Activated naive CD4-positive, alpha-beta T cell treated with anti-CD3 and anti-CD28 coated beads, Interleukin-2, amount 50 U/mL, for 72 hours (primary cell): ENCODE measurements at places on chromosomes 1 and 21. TPM values are rescaled to one million over a fixed set of nuclear protein-coding genes. Genes with fewer than 3 reads are reported as not detected.

Gene PAPPA2
- 2.1 TPM for total RNA-seq

Gene OR10J1
- total RNA-seq, result not detected

Gene MPZ
- total RNA-seq, result 7.1 TPM

GRCh38 chr21:38815060-38815405 lies 9.3 kb downstream of the ETS2 start:
- DNase-seq, result no peak

DNA sequence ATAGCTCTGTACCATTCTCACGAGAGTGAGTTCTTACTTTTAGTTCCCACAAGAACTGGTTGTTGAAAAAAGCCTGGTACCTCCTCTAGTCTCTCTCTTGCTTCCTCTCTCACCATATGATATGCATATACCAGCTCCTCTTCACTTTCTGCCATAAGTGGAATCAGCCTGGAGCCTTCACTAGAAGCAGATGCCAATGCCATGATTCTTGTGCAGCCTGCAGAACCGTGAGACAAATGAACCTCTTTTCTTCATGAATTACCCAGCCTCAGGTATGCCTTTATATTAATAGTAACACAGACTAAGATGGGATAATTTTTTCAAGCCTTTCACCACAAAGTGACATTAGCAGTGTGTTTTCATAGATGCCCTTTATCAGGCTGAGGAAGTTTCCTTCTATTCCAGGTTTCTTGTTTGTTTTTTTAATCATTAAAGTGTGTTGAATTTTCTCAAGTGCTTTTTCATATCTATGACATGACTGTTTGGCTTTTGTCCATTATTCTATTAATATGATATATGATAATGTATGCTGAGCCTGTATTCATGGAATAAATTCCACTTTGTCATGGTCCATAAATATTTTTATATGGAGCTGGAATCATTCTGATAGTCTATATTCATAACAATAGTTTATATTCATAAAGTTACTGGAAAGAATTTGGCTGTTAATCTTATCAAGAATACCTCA lies 40.7 kb upstream of the C1orf185 start:
- no peak for DNase-seq

DNA sequence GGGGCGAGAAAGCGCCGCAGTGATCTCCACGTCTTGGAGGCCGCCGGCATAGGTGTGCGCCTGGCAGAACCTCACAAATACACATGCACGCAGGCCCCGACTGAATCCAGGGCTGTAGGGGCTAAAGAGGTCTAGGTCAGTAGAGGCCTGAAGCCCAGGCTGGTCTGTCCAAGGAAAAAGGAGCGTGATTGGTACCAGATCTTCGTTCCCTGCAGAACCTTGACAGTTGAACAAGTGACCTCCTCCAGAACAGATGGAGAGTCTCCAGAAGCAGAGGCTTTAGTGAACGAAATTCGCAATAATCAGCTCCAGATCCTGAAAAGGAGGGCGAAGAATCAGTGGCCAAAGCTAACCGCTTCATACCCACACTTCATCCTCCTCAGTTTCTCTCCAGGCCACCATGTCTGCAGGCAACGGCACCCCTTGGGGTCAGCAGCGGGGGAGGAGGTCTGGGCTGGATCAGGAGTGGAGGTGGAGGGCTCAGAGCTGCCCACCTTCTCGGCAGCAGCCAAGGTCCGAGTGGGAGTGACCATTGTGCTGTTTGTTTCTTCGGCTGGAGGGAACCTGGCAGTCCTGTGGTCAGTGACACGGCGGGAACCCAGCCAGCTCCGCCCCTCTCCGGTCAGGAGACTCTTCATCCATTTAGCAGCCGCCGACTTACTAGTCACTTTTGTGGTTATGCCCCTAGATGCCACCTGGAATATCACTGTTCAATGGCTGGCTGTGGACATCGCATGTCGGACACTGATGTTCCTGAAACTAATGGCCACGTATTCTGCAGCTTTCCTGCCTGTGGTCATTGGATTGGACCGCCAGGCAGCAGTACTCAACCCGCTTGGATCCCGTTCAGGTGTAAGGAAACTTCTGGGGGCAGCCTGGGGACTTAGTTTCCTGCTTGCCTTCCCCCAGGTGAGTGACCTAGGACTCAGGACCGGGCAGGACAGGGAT lies 749 bp upstream of the PEX11B start:
- DNase-seq, result peak; percentile 68

DNA sequence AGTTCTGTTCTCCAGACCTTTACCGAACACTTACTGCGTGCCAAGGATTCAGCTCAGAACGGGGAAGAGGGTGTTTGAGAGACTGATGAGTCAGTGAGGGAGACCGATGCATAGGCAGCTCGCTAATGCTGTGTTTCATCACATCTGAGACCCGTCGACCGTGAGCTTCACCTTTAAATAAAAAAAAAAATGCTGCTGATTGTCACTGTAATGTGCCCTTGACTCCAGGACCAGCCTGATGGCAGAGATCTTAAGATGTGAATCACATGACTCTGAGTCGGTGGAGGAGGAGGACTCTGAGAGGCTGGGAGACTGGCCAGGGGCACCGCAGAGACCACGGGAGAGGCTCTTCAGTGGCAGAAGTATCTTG lies 28.8 kb downstream of the SPSB1 start:
- no peak for DNase-seq

DNA sequence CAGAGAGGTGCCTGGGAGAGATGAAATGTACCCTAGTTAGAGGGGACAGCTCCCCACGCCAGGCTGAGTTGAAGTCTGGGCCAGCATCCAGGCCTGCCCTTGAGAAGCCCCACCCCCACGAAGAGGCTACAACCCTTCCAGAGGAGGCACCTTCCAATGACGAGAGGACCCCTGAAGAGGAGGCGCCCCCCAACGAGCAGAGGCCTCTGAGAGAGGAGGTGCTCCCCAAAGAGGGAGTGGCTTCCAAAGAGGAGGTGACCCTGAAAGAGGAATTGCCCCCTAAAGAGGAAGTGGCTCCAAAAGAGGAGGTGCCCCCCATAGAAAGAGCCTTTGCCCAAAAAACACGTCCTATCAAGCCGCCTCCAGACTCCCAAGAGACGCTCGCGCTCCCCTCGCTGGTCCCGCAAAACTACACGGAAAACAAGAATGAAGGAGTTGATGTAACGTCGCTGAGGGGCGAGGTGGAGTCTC lies 3.1 kb downstream of the EVA1B start:
- DNase-seq, result no peak

Gene GPR37L1
- not detected for total RNA-seq

Gene PADI1
- not detected for total RNA-seq

Gene PTCH2
- 0.99 TPM for total RNA-seq

Gene EDN2
- total RNA-seq, result not detected

Gene RAB42
- 0.21 TPM for total RNA-seq

DNA sequence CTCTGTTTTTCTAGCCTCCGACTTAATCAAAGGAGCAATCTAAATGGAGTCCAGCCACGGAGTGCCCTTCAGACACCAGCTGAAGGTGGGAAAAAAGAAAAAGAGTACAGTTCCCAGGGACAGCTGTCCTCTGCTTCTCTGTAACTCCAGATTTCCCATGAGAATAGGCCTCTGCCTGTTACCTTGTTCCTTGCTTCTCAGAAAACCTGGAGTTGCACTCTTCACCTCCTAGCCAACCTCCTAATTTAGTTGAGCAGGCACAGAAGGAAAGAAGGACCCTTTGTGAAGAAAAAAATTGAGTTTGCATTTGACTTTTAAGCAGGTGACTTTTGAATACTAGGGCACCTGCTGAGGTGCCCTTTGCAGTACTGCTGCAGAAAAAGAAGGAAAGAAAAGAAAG lies 8.3 kb downstream of the BARHL2 start:
- no peak for DNase-seq

DNA sequence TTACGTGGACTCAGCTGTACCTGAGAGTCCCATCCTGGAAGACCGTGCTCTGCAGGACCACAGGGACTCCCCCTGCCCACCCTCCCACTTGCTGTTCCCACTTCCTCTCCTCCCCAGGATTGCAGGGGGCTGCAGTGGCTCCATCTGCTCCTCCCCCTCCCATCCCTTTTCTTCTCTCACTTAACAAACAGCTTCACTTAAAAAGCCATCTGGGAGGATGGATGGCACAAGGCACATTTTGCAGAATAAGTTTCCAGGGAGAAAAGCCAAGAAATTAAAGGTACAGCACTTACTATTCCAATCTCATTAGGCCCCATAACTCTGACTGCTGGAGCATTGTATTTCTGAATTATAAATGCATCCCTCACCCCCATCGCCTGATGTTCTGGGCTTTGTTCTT lies 458.7 kb downstream of the PTPRU start:
- no peak for DNase-seq

DNA sequence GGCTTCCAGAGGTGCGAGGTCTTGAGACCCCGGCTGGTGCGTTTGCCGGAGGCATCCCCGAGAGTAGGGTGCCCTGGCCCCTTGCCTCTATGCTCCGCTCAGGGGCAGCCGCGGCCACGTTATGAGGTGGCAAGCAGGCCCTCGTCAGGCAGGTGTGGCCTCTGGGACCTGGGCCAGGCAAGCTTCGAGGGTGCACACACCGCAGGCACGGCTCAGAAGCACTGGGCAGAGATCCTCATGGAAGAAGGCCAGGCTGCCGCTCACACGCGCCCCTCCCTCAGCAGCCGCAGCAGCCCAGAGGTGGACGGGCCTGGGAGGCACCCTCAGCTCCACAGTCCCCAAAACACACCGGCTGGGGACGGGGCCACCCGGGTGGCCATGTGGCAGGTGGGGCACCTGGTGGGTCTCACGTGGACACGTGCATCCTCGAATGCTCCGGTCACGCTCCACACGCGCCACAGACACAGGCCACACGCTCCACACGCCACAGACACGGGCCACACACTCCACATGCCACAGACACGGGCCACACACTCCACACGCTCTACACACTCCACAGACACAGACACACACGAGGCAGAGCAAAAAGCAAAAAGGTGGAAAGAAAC lies 6.5 kb downstream of the SDF4 start:
- no peak for DNase-seq

DNA sequence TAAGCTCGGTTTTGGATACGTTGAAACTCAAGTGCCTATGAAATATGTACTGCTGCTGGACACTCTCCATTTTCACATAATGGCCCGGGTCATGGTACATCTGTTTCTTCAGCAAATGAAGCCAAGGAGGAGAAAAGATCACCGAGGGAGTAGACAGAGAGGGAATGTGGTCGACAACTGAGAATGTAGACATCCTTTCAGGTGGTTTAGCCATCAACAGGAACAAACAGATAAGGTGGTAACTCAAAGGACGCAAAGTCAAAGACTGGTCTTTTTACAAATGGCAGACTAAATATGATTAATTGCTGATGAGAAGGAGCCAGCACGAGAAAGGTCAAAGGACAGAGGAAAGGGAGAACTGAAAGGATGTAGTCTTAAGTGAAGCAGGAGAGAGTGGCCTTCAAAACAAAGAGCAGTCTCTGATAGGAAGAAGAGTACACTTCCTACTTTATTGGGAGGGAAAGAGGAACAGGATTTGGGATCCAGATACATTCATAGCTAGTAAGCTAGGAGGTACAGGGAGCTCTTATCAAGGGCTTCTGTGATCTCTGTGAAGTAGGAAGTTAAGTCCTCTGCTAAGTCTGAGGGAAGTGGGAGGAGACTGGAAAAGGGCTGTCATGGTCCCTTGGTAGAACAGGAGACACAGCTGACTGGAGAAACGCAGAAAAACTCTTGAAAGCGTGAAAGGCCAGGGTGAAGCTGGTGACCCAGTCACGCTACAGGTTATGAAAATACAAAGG lies 28.3 kb downstream of the NUP133 start:
- no peak for DNase-seq

Gene SPRR4
- not detected for total RNA-seq

Gene RNF186
- not detected for total RNA-seq

DNA sequence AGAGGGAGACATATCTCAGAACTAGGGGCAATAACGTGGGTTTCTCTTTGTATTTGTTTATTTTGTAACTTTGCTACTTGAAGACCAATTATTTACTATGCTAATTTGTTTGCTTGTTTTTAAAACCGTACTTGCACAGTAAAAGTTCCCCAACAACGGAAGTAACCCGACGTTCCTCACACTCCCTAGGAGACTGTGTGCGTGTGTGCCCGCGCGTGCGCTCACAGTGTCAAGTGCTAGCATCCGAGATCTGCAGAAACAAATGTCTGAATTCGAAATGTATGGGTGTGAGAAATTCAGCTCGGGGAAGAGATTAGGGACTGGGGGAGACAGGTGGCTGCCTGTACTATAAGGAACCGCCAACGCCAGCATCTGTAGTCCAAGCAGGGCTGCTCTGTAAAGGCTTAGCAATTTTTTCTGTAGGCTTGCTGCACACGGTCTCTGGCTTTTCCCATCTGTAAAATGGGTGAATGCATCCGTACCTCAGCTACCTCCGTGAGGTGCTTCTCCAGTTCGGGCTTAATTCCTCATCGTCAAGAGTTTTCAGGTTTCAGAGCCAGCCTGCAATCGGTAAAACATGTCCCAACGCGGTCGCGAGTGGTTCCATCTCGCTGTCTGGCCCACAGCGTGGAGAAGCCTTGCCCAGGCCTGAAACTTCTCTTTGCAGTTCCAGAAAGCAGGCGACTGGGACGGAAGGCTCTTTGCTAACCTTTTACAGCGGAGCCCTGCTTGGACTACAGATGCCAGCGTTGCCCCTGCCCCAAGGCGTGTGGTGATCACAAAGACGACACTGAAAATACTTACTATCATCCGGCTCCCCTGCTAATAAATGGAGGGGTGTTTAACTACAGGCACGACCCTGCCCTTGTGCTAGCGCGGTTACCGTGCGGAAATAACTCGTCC lies 1.3 kb upstream of the OLIG2 start:
- no peak for DNase-seq

Gene GAS5
- 846 TPM for total RNA-seq

DNA sequence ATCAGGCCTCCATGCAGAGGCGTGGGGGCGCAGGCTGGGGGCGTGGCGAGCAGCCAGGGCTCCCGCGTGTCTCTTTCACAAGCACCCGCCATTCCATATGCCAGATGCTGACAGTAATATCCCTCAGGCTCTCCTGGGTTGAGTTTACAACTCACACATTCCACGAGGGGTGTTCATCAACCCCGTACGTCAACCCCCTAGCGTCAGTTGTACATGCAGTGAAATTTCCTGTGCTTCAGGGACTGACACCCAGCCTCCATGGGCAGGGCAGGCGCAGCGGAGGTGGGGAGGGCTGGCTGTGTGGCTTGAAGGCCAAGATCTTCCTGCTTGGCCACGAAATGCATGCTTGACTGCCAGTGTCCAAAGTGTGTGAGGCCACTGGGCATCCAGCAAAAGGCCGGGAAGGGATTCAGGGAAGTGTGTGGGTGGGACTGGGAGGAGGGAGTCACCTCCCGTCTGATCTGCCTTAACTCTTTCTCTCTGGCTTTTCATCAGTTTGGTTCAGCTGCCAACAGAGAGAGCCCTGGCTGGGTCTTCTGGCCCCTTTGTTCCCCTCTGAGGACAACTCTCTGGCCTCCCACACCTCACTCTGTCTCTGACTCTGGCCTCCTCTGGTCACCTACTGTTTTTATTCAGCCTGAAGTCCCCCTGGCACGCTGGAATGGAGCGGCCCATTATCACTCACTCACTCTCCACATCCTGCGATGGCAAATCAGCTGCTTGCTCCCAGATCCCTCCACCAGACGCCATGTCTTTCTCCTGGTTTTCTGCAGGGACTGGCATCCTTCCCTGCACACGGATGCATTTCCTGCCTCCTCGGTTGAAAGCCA lies 33.8 kb downstream of the CLIC6 start:
- DNase-seq, result no peak

Gene EXO1
- 49.3 TPM for total RNA-seq

Gene RHCE
- total RNA-seq, result not detected

Gene ABCG1
- 24.4 TPM for total RNA-seq

Gene ELF3
- total RNA-seq, result 0.37 TPM

Gene GABRD
- total RNA-seq, result not detected

GRCh38 chr21:34647555-34647954 lies 21.2 kb upstream of the CLIC6 start:
- no peak for DNase-seq
